ENCODE measurements at places on chromosomes 12 and 14.

DNA sequence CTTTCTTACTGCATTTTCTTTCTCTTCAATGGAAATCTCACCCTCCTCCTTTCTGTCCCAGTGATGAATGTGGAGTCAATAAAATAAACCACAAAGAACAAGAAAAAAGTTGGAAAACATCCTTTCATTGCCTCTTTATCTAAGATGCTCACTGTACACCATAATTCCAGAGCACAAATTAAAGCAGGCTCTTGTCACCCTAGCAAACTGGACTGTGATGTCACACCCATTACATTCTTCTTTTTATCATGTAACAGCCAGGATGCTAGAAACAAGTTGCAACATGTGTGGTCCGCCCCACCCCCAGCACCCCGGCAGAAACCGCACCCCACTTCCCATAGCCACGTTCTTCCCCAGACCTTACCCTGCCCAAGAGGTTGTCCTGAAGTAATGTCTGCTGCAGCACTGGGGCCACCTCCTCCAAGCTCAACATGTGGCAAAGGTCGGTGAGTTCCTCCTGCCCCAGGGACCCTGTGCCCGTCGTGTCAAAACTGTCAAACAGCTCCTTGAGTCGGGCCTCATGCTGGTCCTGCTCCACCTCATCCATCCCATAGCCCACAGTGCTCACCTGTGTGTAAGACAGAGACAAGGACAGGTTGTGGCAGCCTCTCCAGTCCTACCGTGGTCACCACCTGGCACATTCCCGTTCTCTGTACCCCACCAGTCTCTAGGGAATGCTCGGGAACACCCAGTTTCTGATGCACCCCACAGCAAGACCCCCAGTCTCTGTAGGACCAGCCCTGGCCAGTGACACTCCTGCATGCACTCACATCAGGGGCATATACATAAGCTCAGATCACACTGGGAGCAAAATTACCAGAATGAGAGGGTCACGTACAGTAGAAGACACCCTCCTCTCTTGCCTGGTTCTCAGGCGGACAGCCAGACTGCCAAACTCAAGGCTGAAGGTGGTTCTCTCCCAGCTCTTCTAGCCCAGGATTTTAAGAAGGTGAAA lies 9.2 kb downstream of the NIN start:
- DNase-seq, result no peak

GRCh38 chr12:49019120-49019430 lies 499 bp upstream of the PRKAG1 start:
- DNase-seq, result no peak

DNA sequence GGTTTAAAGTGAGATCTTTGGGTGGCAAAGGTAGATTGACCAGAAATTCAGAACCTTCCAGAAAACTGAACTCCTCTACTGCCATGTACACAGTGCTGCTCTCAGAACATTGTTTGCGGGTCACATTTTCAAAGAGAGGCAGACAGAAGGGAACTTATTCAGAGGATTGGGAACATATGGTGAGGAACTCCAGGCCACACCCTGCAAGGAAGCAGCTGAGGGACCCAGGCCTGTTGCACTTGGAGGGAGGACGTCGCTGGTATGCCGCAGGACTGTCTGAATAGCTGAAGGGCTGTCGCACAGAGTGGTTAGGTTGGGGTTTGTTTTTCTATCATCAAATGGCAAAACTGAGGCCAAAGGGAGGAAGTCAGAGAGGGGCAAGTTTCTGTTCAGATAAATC lies 441.1 kb downstream of the DPF3 start:
- no peak for DNase-seq

- peak; percentile 29 for DNase-seq
These were observed 80.6 kb downstream of the APAF1 start for GRCh38 chr12:98725476-98726247.

GRCh38 chr14:66017927-66018326 lies 468.2 kb upstream of the CCDC196 start:
- no peak for DNase-seq

GRCh38 chr12:6950401-6950801 lies 755 bp upstream of the PTPN6 start:
- DNase-seq, result no peak

- DNase-seq, result no peak
These were observed 389.7 kb downstream of the AACS start for GRCh38 chr12:125454786-125455480.

- DNase-seq, result no peak
These were observed 126.7 kb downstream of the PHETA1 start for GRCh38 chr12:111242184-111242583.

DNA sequence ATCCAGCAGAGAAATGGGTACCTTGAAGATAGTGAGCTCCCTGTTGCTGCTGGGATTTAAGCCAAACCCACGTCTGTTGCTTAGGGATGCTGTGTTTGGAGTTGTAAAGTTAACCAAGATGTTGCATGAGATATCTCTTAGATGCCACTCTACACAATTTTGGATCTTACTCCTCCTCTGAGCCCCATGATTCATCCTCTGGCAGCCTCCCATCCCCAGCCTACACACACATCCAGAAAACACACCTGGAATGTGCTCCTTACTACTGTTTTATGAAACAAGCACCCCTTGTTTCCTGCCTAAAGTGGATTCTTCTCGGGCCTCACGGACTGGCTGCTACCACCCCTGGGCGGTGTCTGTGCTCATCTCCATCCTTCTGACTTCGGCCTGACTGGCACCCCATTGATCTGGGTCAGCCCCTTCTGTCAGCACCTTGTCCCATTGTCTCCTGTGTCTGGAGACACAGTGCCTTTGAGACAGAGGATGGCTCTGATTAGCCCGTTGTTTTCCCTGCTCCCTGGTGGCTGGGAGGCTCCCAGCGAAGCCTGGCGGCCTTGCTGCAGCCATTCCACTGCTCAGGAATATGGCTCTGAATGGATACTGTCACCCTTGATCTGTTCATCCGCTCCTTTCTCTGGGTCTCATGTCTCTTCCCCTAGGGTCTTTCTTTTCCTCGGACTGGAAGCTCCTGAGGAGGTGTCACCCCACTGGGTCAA lies 24.3 kb downstream of the TSPAN9 start:
- DNase-seq, result no peak

All from stimulated activated CD4-positive, alpha-beta T cell treated with anti-CD3 and anti-CD28 coated beads, Interleukin-1b, Interleukin-23, amount 100 ng/mL, for 4 hours (primary cell).